Esophagus mucosa (tissue), 1 donor: ENCODE measurements at places on chromosomes 16 and 17. TPM values are rescaled to one million over a fixed set of nuclear protein-coding genes. Genes with fewer than 3 reads are reported as not detected.
A peak's percentile ranks its signal among the peaks of the same experiment; 100 is the strongest.

- ATAC-seq = no peak
Observed at GRCh38 chr16:65510850-65511249, 389.0 kb upstream of the CDH11 start.

DNA sequence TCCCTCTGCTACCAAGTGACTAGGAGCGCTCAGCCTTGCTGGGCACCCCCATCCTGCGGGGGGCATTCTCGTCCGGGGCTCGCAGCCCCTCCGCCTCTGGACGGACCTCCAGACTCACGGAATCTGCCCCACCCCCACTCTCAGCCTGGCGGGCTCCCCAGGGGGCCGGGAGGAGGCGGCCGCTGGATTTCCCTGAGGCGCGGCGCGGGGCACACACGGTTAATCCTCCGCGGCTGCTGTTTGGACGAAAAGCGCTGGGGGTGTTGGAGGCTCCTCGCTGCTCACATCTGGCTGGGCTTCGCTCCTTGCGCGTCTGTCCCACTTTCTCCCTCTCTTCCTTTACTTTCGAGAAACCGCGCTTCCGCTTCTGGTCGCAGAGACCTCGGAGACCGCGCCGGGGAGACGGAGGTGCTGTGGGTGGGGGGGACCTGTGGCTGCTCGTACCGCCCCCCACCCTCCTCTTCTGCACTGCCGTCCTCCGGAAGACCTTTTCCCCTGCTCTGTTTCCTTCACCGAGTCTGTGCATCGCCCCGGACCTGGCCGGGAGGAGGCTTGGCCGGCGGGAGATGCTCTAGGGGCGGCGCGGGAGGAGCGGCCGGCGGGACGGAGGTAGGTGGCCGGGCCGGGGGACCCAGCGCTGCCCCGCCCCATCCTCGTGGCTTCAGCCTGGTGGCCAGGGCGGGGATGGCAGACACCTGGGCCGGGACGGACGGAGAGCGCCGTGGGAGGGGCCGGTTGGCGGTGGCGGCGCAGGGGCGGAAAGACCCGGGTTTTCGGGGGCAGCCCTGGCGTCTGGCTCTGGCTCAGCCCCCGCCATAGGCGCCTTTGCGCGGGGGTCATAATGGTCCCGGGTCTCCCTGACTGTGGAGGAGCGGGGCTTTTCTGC is at the start of gene C1QTNF1:
Gene C1QTNF1, plus strand, starts transcription at position 284 of the 886 bp plus-strand sequence. CDS start 19,800 bp downstream, outside the sequence.
- peak; percentile 52 for ATAC-seq

PIK3R6 gene
- 0.16 TPM for total RNA-seq

- ATAC-seq = peak; percentile 4
Observed at GRCh38 chr17:48577330-48577945, 712 bp downstream of the HOXB4 start.

DNA sequence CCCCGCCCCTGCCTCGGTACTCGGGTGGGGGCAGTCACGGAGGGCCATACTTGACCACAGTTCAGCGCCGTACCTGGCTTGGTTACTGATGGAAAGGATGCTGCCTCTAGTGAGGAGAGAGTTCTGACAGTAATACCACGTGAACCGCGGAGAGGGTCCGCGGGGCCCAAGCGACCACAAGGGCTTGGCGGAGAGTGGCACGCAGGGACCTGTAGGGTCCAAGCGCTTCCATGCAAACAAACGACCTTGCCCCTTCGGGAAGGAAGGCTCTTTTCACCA is 9.2 kb downstream of the KDM6B start:
- no peak for ATAC-seq

DNA sequence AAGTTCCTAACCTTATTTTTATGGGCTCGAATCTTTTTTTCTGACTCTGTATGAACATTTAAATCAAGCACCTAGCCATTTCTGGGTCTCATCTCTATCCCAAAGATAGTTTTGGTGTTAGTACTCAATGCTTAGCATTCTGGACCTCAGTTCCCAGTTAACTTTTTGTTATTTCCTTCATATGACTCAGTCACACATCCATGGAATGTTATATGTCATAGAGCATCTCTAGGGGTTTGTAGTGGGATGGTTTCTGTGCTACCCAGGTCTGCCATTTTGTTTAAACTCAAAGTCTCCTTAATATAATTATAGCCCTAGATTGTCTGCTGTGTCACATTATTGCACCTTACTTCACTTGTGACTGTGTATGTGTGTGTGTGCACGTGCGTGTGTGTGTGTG is 90.1 kb downstream of the EFCAB13 start:
- no peak for ATAC-seq

DNA sequence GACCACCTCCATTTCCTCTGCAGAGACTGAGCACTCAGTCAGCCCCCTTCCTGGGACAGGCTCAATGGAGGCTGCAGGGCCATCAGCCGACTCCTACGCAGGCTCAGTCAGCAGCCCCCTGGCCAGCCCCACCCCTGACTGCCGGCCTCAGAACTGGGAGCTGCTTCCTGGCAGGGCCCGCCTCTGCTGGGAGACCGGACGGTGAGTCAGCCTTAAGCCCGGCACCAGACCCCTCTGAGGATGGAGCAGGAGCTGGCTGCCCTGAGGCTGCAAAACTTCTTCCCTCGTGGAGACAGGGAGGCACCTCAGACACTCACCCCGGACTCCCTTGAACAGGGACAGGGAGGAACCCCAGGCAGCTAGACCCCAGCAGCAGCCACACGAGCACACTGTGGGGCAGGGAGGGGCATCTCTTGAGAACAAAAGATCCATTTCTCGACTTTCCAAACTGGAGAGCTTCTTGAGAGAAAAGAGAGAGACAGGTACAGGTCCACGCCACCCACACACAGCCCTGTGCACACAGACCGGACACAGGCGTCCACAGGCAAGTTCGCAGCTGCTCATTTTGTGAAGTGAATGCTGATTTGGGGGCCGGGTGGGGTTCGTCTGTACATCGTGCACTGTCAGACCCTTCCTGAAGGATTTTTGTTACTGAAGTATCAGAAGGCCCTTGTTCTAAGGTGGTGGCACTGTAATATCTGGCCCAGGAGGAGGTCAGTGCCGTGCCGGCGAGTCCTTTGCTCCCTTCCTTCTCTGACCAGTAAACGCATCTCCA is 1.3 kb upstream of the TUBB3 start:
- ATAC-seq = peak; percentile 42

GRCh38 chr17:46013502-46014165 is 14.6 kb downstream of the STH start:
- ATAC-seq = no peak

GRCh38 chr16:68242926-68243858 is 2.0 kb upstream of the PLA2G15 start:
- ATAC-seq = no peak

CLEC18B gene
- total RNA-seq = 2.8 TPM

- no peak for ATAC-seq
Observed at GRCh38 chr17:4090898-4091297, 51.9 kb downstream of the ZZEF1 start.

DNA sequence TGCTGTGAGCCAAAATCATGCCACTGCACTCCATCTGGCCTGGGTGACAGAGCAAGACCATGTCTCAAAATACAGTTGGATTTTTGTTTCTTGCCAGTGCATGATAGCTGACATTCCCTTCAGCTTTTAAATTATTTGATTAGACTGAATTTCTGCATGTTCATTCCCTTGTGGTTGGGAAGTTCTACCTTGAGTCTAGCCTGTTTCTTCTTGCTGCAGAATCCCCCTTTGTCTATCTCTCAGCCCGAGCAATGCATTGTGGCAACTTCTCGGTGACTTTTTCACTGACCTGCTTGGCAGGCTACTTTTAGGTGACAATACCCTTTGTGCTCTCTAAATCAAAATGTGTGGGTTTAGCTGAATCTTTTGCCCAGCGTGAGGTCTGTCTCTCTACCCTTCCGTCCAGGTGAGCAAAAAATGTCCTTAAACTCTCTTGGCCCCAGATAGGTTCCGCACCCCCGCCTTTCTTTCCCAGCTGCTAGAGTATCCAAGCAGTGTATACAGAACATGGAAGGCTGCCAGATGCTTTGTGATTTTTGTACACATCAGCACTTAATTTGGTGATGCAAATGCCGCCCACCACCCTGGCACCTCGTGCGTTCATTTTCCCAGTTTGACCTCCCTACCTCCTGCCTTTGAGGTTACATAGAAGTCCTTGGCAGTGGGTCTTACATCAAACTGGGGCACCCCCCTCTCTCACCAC is 130.2 kb downstream of the ABCC6 start:
- ATAC-seq = no peak

DNA sequence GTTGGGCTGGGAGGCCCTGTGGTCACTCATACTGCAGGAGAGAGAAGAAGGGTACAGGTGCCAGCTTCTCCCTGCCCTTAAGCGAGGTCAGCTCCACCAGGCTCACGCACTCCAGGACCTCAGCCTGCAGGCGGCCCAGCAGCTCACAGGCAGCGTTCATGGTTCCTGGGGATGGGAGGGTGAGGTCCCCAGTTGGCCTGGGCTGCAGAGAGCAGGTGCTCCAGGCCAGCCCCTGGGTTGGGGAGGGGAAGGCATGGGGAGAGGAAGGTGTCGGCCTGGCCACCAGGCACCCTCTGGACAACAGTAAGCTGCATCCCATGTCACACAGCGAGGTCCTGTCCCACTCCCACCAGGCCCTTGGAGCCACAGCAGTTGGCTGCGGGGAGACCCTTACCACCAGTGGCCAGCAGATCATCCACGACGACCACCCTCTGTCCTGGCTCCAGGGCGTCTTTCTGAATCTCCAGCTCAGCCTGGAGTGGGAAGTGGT is 2.0 kb downstream of the APRT start:
- ATAC-seq = no peak

- no peak for ATAC-seq
Observed at GRCh38 chr16:26701243-26701886, 365.4 kb upstream of the C16orf82 start.

- peak; percentile 66 for ATAC-seq
Observed at GRCh38 chr17:27529230-27529796, 73.1 kb downstream of the KSR1 start.

DNA sequence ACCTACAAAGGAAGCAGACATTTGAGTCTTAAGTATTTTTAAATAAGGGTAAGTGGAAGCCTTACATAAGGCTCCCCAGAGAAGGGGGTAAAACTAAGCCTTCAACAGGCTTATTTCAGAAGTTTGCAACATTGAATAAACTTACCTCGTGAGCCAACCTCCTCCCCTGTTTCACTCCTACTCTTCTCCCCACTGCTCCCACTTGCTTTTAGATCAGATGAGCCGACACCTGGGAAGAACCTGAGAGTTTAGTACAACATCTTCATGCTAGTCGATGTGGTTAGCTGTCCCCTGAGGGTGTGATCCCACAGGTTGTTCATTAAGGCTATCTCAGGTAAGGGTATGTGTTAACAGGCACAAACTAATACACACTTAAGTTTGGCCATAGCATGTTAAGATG is 13.8 kb downstream of the ZP2 start:
- no peak for ATAC-seq

KREMEN2 gene
- 1.3 TPM for total RNA-seq

DNA sequence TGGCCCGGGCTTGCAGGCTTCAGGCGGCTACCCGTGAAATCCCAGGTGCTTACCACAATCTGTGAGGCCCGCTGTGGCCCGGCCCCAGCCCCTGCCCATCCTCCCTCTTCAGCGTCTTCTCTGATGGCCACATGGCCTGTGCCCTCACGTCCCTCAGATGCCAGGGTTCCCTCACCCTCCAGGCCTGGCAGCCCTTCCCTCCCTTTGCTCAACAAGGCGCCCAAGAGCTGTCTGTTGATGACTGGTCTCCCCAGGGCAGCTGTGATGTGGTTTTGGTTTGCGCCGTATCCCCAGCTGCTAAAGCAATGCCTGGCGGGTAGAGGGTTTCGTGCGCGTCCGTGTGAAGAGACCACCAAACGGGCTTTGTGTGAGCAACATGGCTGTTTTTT is 35.1 kb downstream of the PMM2 start:
- ATAC-seq = no peak

DNA sequence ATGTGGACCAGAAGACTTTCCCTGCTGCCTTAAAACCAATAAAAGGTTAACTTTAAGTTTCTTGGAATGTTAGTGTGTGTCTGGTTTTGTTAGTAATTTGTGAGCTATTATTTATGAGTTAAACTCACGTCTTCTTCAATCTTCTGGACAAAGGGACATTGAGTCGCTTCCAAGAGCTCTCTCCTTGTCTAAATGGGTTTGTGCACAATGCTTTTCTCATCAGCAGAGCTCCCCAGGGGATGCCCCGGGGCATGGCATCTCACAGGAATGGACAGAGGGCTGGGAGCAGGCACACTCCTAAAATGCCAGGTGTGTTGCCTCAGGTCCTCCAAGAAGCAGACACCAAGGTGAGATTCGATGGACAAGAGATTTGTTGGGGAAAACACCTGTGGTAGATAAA is 90.5 kb downstream of the RGS9 start:
- no peak for ATAC-seq

GRCh38 chr17:57983446-57983845 is 4.6 kb downstream of the VEZF1 start:
- no peak for ATAC-seq

SULT1A3 gene
- total RNA-seq = 7.1 TPM

ACLY gene
- 161 TPM for total RNA-seq

AGRP gene
- total RNA-seq = not detected

DNA sequence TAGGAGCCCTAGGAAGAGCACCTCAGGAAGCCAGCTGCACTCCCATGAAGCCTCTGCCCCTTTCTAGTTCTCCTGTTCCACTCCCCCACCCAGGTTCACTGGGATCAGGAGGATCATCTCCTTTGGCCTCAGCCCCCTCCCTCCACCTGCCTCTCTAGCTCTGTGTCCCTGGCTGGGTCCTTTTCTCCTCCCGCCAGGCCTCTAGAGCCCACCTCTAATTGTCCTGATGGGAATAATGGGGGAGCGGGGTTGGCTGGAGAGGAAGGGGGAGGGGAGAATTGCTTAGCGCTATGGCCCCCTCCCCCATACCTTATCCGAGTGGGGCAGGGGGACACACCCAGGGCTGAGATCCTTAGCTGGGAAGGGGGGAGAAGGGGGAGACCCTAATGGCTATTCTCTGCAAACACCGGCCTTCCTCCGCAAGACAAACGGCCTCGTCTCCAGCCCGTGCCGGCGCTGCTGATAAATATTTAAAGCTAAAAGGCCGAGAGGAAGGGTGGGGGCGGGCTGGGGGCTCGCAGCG is 997 bp downstream of the HOXB7 start:
- ATAC-seq = no peak

DNA sequence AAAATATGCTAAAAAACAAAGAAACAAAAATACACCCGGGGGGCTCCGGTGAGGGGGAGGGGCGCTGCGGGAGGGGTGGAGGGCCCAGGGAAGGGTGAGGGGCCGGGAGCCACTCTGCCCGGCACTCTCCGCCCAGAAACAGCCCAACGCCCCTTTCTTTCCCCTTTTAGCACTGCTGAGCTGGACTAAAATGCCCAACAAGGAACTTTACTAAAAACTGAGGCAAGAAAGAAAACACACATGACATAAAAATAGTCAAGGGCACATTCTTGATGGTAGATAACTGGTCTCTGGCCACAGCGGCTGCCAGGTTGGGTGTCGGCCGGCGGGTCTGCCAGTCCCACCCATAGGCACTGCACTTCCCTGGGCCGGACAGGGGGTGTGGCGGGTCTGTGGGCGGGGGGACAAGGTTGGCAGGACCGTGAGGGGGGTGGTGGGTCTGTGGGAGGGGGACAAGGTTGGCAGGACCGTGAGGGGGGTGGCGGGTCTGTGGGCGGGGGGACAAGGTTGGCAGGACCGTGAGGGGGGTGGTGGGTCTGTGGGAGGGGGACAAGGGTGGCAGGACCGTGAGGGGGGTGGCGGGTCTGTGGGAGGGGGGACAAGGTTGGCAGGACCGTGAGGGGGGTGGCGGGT is 20.9 kb downstream of the METRNL start:
- ATAC-seq = no peak
